GM23248 (cell line): ENCODE measurements at places on chromosomes 7 and 10.

GRCh38 chr10:130658687-130659290 is 522.6 kb downstream of the GLRX3 start:
- DNase-seq, result no peak

DNA sequence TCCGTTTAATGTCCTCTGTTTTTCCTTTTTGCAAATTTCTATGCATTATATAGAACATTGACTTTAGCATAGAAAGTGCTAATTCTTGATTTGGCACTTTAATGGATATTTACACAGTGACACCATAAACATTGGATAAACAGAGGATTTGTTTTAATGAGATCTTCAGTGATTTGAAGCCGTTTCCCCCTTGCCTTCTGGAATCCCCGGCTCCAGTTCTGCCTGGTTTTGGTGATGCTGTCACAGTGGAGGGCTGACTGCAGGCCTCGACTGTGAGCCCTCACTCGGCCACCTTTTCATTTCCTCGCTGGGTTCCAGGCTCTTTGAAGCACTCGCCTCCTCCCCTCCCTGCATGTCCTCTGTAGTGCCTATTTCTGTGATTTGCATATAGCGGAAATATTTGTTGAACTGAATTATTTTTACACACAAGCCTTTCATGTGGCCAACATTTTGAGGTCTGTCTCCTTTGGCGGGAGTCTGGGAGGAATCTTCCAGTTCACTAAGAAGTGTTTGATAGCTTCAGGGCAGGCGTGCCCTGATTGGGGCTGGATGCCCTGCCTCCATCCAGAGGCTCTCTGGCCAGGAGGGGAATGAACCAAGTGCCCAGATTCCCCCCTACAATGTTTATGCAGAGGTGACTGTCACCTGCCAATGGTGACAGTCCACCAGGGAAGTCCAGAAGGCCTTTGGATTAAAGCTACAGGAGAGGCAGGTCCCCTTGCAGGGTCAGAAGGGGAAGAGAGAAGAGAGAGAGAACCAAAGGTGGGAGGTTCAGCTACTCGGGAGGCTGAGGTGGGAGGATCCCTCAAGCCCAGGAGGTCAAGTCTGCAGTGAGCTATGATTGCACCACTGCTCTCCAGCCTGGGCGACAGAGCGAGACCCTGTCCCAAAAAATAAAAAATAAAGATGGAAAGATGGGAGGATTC is 67.5 kb downstream of the CUX1 start:
- no peak for DNase-seq

GRCh38 chr7:122726881-122727280 is 24.2 kb upstream of the RNF148 start:
- DNase-seq, result no peak

GRCh38 chr10:62885684-62886461 is 69.7 kb upstream of the EGR2 start:
- DNase-seq, result peak; percentile 79

DNA sequence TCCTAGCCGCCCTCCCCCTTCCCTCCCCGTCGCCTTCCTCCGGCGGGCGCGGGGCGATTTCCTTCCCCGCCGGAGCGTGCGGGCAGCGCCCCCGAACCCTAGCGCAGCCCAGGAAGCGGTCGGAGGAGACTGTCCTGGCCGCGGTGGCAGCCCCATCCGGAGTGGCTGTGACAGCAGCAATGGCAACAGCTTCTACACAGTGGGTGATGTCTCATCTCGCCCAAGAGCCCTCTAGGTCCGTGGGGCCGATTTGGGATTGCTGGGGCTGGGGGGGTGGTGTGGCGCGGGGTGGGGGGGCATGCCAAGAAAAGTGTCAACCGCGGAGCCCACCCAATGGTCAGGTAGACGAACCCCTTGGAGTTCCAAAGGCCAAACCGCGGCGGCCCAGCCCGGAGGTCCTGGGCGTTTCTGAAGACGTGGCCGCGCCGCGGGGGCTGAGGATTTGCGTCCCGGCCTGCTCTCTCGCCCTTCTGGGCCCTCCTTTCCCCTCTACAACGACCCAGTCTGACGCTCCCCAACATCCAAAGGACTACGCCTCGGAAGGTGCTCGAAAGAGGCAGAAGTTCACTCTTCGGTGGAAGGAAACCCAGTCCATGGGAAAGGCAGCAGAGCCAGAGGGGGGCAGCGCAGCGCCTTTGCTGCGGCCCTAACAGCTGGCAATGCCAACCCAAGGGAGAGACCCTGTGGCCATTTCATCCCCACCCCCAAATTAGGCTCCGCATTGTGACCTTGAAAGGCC is 603 bp upstream of the TWIST1 start:
- DNase-seq, result peak; percentile 85

- no peak for DNase-seq
These were observed 31.5 kb downstream of the FAM241B start for GRCh38 chr10:69661414-69662172.

DNA sequence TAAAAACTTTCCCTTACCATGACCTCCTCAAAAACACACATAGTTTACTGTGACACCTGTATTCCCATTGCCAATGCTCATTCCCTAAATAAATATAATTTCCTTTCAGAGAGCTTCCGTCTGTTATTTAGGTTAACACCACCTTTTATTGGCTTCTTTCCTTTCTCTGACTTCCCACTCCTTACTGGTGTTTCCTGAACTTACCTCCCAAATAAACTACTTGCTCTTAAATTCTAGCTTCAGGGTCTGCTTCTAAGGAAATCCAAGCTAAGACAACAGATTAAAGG is 67.4 kb upstream of the ZNF746 start:
- DNase-seq, result no peak

- DNase-seq, result peak; percentile 68
These were observed 30.2 kb upstream of the EZH2 start for GRCh38 chr7:148914208-148914777.

DNA sequence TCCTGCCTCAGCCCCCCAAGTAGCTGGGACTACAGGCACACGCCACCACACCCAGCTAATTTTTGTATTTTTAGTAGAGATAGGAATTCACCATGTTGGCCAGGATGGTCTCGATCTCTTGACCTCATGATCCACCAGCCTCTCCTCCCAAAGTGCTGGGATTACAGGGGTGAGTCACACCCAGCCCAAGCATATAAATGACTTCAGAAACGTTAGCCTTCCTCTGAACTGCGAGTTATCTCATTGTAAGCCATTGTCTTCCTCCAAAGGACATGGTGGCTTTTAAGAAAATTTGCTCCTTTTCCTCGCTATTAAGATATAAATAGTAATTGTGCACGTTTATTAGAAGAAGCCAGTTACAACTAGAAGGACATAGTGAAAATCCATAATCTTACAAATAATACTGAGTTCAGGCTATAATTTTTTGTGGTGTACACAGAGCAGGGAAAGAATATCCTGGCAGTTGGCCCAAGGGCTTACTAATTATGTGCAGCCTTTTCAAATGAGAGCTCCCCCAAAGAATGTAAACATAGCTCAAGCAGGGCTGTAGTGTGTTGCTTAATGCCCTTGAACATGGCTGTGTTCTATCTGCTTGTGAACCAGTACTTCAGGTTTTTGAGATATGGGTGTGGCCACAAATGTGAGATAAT is 495.8 kb downstream of the PARD3 start:
- peak; percentile 96 for DNase-seq

DNA sequence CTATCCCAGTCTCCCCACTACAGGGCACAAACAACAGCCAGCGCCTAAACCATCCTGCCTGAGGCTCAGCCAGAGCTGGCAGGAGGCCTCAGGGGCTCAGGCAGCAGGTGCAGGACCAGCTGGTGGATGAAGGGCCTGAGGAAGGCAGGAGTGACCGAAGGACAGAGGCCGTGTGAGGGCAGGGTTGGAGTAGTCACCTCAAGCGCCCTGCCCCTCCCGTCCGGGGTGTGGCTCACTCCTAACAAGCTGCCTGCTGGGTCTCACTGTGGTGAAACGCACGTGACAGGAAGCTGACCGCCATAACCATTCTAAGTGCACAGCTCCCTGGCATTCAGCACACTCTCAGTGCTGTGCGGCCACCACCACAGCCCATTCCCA is 281.1 kb downstream of the ELFN1 start:
- DNase-seq, result no peak

- no peak for DNase-seq
These were observed 44.0 kb upstream of the SEMA3A start for GRCh38 chr7:84238596-84238995.

DNA sequence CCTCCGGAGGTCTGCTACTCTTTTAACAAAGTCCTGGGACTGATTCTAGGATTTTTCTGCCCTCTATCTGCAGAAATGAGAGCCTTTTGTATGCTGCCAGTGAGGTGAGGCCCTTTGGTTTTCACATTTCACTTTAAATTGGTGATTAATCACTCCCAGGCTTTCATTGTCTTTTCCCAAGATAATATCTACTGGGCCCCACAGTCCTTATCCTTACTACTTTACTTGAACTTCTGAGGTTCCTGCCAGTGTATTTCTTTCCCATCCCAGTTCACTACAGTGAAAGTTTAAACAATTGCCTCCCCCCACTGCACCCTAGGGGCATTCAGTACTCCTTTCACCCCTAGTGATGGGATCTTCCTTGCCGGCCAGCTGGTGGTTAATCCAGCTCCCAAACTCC is 127.4 kb upstream of the INHBA start:
- no peak for DNase-seq

- no peak for DNase-seq
These were observed 11.2 kb upstream of the WIPF3 start for GRCh38 chr7:29794959-29795629.

GRCh38 chr10:120861178-120861855 is 10.2 kb downstream of the WDR11 start:
- DNase-seq, result no peak

DNA sequence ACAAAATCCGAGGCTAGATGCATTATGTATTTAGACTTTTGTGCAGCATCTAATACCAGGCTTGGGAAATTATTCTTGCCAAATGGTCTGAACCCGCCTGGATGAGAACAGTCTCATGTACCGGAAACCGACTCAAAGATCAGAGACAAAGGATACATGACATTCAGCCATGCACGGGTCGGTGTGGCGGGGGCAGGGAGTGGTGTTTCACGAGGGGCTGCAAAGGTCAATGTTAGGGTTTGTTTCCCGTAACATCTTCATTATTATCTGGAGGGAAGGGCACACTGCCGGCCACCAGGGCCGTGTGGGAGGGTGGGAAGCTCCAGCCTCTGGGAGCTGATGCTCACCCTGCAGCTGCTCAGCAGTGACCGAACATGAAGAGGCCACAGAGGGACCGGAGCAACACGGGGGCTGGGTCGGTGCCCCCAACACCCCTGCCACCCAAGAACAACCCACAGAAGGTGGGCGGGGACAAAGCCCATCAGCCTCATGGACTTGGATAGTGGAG is 23.1 kb downstream of the CNPY1 start:
- DNase-seq, result no peak

DNA sequence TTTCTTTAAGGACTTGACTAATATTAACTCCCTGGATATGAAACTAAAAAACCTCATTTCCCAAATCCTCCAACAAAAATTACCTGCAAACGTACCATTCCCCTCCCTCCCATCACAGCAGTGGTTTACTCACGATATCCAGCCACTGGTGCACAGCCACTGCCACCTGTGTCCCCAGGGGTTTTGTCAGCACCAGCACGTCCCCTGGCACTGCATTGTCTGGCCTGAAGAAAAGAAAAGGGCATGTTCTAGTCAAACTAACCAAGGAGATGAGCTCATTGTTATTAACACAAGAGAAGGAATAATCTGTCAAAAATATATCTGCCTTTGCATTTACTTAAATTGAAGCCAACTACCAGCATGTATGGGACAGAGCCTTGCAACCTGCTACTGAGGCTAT is 18.5 kb downstream of the SEPHS1 start:
- DNase-seq, result no peak

GRCh38 chr7:70319057-70319456 is 720.8 kb downstream of the AUTS2 start:
- peak; percentile 8 for DNase-seq

GRCh38 chr7:46357290-46357689 is 436.2 kb upstream of the IGFBP3 start:
- no peak for DNase-seq

GRCh38 chr7:40826411-40827221 is 691.8 kb downstream of the SUGCT start:
- DNase-seq, result peak; percentile 54

- no peak for DNase-seq
These were observed 120.3 kb upstream of the FOXK1 start for GRCh38 chr7:4561795-4562194.

GRCh38 chr10:81876253-81877077 is 1.5 kb downstream of the NRG3 start:
- DNase-seq, result no peak

GRCh38 chr7:3455806-3456595 is 154.9 kb downstream of the SDK1 start:
- no peak for DNase-seq

DNA sequence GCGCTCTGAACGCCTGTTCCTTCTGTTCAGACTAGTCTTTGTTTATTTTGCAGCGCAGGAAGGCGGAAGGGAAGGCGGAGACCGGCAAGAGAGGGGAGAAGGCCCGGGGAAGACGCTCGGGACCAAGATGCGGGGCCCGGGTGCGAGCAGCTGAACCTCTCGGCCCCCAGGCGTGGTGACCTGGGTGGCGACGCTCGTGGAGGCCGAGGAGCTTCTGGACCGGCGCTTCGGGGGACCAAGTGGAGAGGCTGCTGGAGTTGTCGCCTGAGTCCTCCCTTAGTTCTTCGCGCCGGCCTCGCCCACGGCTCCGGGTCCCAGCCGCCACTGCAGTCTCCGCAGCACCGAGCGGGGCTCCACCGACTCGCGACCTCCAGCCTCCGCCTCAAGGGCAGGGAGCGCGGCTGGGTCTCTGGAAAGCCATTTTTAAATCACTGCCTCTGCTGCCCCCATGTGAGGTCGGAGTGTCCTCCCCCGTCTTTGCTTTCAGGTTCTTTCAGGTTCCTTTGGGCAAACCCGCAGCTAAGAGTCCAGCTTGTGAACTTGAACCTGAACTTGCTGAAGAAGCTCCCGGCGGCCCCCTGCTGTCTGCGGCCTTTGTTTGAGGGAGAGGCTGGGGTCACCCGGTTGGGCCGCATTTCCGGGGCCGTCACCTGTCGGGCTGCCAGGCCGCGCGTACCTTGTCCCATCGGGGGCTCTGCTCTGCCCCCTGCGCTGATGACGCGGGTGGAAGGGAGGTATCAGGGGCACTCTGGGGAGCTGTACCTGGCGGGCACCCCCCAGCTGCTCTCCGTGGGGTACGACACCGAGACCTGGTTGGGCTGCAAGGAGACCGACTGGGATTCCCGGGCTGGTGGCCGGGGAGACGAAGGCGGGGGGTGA is 136.0 kb downstream of the KIF20B start:
- DNase-seq, result peak; percentile 43

GRCh38 chr10:67521546-67521945 is 174.4 kb downstream of the CTNNA3 start:
- no peak for DNase-seq

DNA sequence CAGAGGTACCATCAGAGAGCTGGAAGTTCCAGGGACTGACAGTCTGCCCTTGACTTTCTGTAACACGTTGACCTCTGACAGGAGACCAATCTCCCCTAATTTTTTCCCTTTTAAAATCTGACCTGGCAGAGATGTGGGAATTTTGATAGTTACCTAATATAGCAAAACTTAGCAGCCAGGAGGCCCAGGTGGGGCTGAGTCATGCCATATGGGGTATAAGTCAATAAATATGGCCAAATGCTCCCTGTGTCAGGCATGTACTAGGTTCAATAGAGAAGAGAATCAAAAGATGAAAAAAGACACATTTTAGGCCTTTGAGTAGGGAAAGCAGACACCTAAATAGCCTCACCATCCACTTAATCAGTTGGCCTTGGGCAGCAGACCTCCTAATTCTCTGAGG is 6.1 kb upstream of the GRK5 start:
- no peak for DNase-seq
